ENCODE measurements at places on chromosomes 7 and 10. TPM values are rescaled to one million over a fixed set of nuclear protein-coding genes. Genes with fewer than 3 reads are reported as not detected.
A peak's percentile ranks its signal among the peaks of the same experiment; 100 is the strongest.

- DNase-seq: no peak
Measured at GRCh38 chr10:9654261-9654660, 1363.4 kb upstream of the CELF2 start.

The ADIRF gene
- 1.0 TPM for total RNA-seq

GRCh38 chr10:7210516-7210915 is 200.3 kb downstream of the SFMBT2 start:
- no peak for DNase-seq

DNA sequence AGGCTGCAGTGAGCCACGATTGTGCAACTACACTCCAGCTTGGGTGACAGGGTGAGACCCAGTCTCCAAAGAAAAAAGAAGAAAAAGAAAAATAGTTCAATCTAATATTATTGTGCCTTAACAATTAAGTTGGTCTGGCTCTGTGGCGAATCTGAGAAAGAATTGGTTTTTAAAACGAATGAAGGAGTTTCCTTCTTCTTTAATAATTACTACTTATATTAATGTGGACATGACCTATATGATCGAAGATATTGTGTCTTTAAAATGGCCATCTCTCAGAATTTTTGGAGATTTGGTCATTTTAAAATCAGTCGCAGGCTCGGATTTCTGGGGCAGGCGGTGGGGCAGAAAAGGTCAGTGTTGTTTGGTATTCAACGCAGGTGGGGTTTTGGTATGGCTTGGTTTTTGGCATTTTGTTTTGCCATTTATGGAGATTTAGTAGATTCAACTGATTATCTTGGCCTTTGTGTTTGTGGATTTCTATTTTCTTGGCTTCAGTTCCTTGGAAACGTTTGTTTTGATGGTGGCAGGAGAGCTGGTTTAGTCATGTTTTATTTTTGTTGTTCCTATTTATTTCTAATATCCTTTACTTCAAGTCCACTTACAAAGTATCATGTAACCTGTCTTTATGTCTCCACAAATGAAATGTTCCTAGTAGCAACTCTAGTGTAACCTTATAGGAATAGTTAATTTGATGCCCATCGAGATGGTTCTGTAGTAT is 178.8 kb upstream of the MKLN1 start:
- no peak for DNase-seq

GRCh38 chr7:16203065-16203464 is 218.3 kb downstream of the CRPPA start:
- no peak for DNase-seq

GRCh38 chr10:101121654-101122031 is 9.5 kb upstream of the TLX1 start:
- no peak for DNase-seq

- no peak for DNase-seq
Measured at GRCh38 chr10:63504145-63504881, 16.9 kb upstream of the REEP3 start.

GRCh38 chr7:24595671-24596418 is 22.6 kb downstream of the PALS2 start:
- DNase-seq: no peak

DNA sequence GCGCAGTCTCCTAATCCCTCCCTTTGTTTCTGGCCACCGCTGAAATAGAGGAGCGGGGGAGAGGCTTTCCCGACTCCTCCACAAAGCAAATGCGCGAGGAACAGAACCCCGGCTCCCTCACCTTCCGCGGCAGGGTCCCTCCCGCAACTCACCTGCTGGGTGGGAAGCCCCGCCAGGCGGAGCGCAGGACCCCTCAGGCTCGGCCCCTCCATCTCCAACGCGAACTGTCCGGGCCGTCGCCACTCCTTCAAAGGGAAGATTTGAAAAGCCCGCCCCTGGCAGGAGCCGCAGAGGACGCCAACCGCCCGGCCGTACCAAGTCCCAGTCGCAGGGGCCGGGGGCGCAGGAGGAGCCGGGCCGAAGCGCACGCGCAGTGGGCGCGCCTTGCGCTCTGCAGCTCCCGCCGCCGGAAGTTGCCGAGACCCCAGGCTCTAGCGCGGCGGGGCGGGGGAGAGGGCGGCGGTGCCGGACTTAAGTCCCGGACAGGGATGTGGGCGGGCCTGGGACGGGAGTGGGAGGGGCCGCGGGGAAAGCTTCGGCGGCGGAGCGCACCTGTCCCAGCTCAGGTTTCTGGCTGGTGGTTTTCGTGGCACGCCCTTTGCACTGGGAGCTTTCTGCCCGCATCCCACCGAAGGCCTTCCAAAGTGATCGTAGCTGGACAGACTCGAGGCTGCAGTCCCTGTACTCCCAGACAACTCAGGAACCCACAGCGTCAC is at the start of gene RTKN2:
TSS of gene RTKN2 (minus strand) at position 446 of the 716 bp plus-strand sequence. CDS start at position 212, 234 bp downstream.
- DNase-seq: peak; percentile 97

DNA sequence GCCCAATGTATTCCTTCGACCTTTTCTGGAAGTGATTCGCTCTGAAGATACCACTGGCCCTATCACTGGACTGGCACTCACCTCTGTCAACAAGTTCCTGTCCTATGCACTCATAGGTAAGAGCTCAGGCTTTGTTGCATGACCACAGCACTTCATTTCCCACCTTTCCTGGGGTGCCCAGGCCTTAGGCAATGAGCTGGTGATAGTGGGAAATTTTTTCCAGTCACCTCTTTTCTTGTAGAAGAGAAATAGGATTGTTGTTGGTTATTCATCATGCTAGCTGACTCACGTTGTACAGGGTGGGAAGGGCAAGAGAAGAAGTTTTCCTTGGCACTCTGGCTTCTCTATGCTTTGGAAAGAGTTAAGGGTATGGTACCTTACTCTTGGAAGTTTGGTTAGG is 51.4 kb upstream of the NFKB2 start:
- no peak for DNase-seq

DNA sequence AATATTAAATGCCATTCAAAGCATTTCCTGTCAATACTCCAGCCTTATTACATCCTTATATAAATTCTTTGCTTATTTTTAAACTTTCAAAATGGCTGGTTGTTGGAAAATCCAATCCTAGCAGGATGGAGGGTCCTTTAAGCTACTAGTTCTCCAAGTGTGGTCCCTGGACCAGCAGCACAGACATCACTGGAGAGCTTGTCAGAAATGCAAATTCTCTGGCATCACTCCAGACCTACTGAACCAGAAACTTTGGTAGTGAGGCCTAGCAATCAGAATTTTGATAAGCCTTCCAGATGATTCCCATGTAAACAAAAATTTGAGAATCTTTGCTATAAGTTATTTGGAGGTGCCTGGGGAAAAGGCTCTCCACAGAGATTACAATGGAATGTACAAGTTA is 43.8 kb downstream of the CALCR start:
- no peak for DNase-seq

DNA sequence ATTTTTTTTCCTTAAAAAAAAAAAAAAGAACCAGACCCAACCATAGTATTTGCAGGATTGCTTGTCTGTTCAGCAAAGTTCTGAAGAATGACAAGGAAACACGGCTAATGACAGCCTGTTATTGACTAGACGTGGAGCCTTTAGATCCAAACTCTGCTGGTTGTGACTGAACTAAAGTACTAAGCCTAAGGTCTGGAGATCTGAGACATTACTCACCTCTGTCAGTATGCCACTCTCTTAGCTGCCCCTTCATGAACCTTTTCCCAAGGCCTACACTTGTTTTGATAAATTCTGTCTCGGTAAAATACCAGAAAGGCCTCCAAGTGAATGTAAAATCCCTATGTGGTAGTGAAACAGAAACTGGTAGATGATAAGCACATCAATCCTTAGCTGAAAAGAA is 101.0 kb downstream of the CABCOCO1 start:
- DNase-seq: no peak

DNA sequence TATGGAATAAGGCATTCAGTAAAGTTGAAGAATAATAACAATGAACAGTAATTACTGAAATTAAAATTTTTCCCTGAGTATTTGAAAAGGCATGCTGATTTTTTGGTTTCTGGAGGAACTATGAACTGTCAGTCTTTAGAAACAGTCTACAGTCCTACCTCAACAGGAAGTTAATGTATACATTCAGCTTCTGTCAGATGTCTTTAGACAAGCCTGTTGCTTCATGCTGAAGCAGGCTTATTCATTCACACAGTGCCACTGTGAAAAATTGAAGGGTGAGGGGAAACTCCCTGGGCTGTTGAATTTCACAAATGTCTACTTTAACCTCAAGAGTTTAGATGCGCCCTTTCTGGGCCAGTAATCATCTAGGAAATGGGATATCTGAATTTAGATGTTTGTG is 3.5 kb downstream of the NRF1 start:
- DNase-seq: no peak

DNA sequence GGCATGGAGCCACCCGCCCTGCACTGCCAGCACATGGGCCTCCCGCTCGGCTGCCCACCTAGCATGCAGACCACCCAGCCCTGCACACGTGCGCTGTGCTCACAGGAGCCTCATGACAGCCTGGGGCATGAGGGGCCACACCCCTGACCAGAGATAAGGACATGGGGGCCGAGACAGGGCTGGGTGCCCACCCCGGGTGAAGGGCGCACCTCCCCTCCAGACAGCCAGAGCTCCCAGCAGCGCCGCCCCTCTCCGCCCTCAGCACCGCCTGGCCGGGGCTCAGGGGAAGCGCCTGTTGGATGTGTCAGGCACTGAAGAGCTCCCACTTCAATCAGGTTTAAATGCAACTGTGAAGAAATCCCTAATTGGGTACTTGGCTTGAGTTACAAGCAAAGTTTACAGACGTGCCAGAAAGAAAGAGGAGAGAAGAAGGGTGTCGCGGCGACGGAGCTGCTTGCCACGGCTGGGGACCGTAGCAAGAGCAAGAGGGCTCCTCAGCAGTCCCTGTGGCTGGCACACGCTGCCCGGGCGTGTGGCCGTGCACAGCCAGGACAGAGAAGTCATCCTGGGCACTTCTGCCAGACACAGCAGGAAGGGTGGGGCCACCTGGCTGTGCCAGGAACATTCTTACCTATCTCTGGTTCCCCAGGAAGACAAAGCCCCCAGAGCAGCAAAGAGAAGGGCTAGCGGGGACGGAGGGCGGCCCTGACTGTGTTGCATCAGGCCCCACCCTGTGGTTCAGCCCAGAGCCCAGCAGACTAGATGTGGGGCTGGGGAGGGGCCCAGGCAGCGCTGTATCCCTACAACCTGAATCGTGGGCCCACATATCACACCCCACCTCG is 247.4 kb downstream of the ELFN1 start:
- no peak for DNase-seq

GRCh38 chr7:122762071-122762470 is 59.3 kb upstream of the RNF148 start:
- DNase-seq: no peak

DNA sequence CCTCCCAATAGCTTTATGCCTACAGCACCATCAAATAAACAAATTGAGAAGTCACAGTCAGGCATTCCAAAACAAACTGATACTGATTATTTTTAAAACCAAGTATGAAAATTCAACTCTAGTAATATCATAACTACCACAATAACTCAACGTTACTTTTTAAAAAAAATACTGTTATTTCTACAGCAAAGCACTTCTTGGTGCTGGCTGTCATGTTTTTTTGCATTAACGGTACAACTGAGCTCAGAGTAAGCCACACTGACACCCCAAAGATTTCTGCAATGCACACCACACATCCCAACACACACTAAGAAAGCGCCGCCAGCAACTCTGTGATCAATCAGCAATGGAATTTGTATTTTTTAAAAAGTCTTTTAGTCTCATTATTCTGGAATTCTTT is 113.6 kb downstream of the RNF32 start:
- DNase-seq: no peak

- no peak for DNase-seq
Measured at GRCh38 chr10:13660551-13660920, 73.8 kb downstream of the PRPF18 start.

GRCh38 chr10:33539116-33539515 is 204.6 kb upstream of the NRP1 start:
- no peak for DNase-seq

DNA sequence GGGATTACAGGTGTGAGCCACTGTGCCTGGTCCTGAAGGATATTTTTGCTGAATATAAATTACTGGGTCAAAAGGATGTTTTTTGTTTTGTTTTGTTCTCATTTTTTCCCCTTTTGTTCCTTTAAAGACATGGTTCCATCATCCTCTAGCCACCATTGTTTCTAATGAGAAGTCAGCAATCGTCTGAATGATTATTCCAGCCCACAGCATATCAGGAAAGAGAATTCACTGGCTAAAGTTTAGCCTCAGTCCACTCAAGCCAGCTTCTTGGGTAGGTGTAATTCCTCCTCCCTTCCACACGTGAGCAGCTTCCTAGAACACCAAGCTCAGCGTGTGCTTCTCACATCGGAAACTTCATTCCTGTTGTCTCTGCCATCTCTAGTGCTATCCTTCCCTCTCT is 112.8 kb upstream of the INSIG1 start:
- no peak for DNase-seq

The PIP gene
- not detected for total RNA-seq

- peak; percentile 47 for DNase-seq
Measured at GRCh38 chr7:76383089-76383944, 24.5 kb upstream of the YWHAG start.

The PITRM1 gene
- 37.5 TPM for total RNA-seq

DNA sequence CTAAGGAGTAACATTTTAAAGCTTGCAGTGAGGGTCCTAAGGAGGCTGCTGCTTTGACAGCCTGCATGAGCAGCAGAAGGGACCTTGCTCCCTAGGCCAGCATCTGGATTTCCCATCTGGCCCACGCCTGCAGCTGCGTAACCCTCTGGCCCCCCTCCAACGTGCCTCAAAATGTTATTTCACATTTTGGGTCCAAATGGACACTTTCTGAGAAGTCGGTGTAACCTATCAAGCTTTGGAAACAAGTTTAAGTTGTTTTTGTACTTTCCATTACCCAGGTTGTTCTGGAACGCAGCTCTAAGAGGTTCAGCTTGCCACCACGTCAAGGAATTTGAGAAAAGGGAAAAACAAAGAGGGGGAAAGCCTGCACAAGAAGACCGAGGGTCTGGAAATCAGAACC is 338.3 kb downstream of the KCNMA1 start:
- no peak for DNase-seq

- no peak for DNase-seq
Measured at GRCh38 chr7:138377306-138377705, 82.8 kb upstream of the TRIM24 start.

- no peak for DNase-seq
Measured at GRCh38 chr10:104521901-104522694, 119.0 kb upstream of the SORCS3 start.

GRCh38 chr7:41199136-41199535 is 503.8 kb downstream of the INHBA start:
- no peak for DNase-seq

The CALML3 gene
- total RNA-seq: not detected

The AKR1C1 gene
- total RNA-seq: 3.9 TPM

GRCh38 chr10:119253433-119254174 is 46.2 kb downstream of the GRK5 start:
- DNase-seq: peak; percentile 20
